ENCODE measurements at places on chromosomes 5 and 9. TPM values are rescaled to one million over a fixed set of nuclear protein-coding genes. Genes with fewer than 3 reads are reported as not detected.
A peak's percentile ranks its signal among the peaks of the same experiment; 100 is the strongest.

GRCh38 chr9:133957328-133957727 is 34.8 kb downstream of the VAV2 start:
- no peak for DNase-seq

DNA sequence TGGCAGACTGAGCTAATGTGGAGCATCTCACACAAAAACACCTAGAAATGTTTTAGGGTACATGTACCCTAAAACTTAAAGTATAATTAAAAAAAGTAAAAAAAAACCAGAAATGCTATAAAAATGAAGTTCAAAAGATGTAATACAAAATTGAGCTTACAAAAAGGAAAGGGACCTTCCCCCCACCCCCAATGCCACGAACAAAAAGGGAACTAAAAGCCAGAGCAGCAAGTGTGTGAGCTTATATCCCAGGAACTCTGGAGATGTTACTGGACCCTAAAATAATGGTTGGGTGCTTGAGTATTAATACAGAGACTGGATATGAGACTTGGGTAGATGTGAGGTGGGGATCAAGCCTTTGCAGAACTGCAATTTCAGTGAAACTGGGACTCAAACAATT is 11.0 kb downstream of the SPATA9 start:
- DNase-seq: no peak

DNA sequence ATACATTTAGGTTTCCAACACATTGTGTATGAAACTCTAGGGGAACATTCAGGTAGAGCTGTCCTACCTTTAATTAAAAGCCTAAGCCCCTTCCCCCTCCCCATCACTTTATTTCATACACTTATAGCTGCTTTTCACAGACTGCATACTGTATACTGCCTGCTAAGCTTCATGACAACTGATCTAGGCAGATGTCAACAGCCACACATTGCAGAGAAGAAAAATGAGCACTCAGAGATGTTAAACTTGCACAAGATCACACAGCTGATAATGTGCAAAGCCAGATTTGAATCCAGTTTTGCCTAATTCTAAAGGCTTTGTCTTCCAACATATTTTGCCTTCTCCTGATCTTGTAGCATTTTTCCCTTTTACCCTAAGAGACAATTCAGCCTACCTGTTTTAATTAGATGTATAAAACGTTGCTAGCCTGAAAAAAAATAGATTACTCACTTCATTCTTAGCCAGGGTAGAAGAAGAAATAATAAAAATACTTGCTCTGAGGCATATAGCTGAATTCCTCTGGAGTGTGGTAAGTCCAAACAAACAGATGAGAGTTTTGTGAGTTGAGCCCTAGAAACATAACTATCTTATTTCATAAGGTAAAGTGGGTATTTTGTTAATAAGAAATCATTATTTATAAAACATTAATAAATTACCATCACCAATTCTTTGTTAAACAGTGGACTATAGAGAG is 56.9 kb upstream of the CAST start:
- no peak for DNase-seq

- DNase-seq: no peak
These were observed 106.3 kb upstream of the IRX1 start for GRCh38 chr5:3489239-3489843.

DNA sequence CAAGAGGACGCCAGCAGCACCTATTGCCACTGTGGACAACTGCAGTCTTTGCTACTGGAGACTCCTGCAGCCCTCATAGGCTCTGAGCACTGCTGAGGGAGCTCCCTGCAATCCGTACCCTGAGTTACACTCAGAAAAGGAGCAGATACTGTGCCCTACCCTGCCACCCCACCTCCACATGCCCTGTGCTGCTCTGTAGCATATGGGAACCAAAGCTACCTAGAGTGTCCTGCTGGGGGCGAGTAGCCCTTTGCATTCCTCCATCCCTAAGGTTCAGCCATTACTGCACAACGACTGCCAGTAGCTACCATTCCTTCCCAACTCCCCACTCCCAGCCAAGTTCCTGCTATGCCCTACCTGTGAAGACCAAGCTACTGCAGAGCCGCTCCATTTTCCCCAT is 90.2 kb upstream of the SNCAIP start:
- DNase-seq: no peak

DNA sequence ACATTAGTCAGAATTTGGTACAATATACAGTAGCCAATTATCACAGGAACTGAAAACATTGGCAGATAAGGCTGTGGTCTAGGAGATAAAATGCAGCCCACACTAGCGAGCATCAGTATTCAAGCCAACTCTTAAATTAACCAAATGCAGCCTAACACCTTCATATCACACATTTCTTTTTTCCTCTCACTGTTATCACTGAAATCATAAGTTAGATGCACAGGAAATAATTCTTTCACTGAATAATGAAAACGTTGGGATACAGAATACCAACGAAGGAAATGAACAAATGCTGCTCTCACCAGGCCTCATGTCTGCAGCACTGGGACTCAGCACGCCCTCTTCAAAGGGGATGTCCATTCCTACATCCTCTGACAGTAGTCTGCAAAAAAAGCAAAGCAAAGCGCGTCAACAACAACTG is 109.1 kb upstream of the PCA3 start:
- DNase-seq: peak; percentile 34

GRCh38 chr5:14168793-14169262 is 25.7 kb downstream of the TRIO start:
- DNase-seq: no peak

The JAKMIP2 gene
- total RNA-seq: 8.9 TPM

The MEIKIN gene
- total RNA-seq: not detected

All from activated CD8-positive, alpha-beta T cell treated with anti-CD3 and anti-CD28 coated beads, Interleukin-2, amount 10 ng/mL, durations not matched to agents 7 days and 5 days (primary cell).